ENCODE measurements at places on chromosomes 11 and 22. TPM values are rescaled to one million over a fixed set of nuclear protein-coding genes. Genes with fewer than 3 reads are reported as not detected.

MRGPRX3 gene
- total RNA-seq: not detected

MRPL48 gene
- total RNA-seq: 26.4 TPM

CYP2D6 gene
- total RNA-seq: 1.4 TPM

PDXP gene
- total RNA-seq: 16.5 TPM

FAM111B gene
- total RNA-seq: 2.7 TPM

YWHAH gene
- total RNA-seq: 150 TPM

DNA sequence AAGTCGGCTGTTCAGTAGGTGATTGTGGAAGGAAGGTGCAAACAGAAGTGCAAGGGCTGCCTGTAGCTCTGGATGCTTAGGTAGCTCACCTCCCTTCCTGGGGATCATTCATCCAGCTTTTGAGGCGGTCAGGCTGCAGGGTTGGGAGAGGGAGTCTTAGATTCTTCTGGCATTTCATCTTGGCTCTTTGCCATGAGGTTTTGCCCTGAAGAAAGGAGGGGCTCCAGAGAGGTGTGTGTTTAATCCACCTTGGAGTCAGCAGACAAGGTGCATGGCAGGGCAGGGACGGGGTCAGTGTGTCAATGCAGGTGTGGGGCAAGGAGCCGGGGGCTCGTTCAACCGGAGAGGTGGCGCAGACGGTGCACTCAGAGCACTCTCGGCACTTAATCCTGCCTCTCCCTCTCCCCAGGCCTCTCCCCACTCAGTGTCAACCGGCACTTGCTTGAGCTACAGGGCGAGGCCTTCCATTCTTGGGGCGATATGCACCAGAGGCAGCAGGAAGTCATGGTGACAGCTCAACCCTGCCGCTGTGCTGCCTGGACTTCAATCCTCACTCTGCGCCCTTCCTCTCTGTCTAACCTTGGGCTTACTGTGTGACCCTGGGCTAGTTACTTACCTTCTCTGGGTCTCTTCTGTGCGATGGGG lies 7.2 kb downstream of the ADAMTS15 start:
- no peak overlapping the region for H3K4me3 ChIP-seq
- DNase-seq: no peak
- peaks cover 53% of the 10 kb centered on the region for H3K4me1 ChIP-seq
- H3K36me3 ChIP-seq: peaks cover 47% of the 10 kb centered on the region
- H3K27ac ChIP-seq: no peak overlapping the region

DNA sequence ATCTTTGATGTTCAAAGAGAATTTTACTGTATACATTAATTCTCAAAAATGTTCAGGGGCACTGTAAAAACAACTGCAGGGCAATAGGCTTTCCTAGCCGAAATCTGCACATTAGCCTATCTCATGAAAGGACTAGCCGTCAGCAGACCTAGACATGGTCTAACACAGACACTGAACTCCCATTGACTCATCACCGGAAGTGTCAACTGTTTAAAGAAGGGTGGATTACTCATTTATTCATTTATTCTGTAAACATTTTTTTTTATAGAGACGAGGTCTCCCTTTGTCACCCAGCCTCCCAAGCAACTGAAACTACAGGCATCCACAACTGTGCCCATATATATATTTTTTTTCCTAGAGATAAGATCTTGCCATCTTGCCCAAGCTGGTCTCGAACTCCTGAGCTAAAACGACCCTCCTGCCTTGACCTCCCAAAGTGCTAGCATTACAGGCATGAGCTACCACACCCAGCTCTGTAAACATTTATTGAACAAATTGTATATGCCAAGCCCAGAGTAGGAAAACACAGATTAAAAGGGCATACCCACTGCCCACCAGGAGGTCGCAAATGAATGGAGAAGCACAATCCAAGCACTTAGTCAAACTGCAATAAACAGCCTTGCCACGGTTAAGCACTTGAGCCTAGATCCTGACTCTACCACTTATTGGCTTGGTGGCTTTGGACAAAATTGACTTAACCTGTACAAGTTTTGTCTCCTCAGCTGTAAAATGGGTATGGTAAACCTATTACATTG lies 26.6 kb downstream of the RAB30 start:
- H3K27ac ChIP-seq: peak overlapping the region; percentile 83
- H3K36me3 ChIP-seq: peaks cover 4% of the 10 kb centered on the region
- DNase-seq: no peak
- H3K4me3 ChIP-seq: no peak overlapping the region
- H3K27me3 ChIP-seq: no peaks in the 10 kb centered on the region

DNA sequence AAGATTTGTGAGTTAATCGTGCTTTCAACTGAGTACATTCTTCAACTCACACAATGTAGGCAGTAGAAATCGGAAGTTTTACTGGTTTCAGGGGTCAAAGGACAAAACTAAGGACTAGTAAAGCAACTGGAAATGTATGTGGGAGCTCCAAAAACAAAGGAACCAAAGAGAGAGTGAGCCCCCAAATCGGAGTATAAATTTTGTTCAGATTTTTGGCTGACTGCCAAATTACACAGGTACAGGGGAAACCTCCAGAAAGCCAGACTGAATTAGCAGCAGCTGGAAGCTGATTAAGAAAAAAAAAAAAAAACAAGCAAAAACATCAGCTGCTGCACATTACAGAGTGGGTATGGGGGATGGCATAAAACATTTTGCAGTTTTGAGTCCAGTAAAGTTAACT lies 75.2 kb upstream of the GNAZ start:
- no peaks in the 10 kb centered on the region for H3K4me1 ChIP-seq
- H3K27me3 ChIP-seq: peaks cover 28% of the 10 kb centered on the region
- no peaks in the 10 kb centered on the region for H3K36me3 ChIP-seq
- no peak overlapping the region for H3K27ac ChIP-seq
- DNase-seq: no peak

GRCh38 chr11:127071606-127072005 lies 71.0 kb upstream of the KIRREL3 start:
- no peaks in the 10 kb centered on the region for H3K36me3 ChIP-seq
- DNase-seq: peak; percentile 56
- H3K27ac ChIP-seq: no peak overlapping the region
- no peak overlapping the region for H3K4me3 ChIP-seq

DNA sequence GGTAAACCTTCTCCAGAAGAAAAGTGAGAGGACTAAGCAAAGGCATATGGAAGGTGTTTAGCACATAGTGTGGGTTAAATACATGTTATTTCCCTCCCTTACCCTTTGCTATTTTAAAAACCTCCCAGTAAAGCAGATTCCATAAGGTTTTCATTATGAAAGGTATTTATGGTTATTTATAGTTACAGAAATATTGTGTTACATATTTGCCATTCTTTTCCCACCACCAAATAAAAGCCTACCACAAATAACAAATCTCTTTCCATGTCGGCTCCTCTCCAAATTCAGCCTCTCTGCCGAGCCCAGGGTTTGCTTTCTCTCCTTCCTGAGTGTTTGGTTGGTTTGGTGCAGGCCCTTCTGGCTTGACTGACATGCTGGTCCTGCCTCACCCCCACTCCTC lies 64.4 kb downstream of the INSC start:
- H3K4me1 ChIP-seq: peaks cover 3% of the 10 kb centered on the region
- DNase-seq: no peak

GRCh38 chr11:80815752-80816453 lies 1375.1 kb upstream of the TENM4 start:
- H3K27ac ChIP-seq: no peak overlapping the region
- no peaks in the 10 kb centered on the region for H3K4me1 ChIP-seq
- no peaks in the 10 kb centered on the region for H3K27me3 ChIP-seq
- no peak overlapping the region for H3K4me3 ChIP-seq
- H3K36me3 ChIP-seq: no peaks in the 10 kb centered on the region
